ENCODE measurements at places on chromosomes 5 and 9. TPM values are rescaled to one million over a fixed set of nuclear protein-coding genes. Genes with fewer than 3 reads are reported as not detected.

FOXD4L3 gene
- 0.36 TPM for total RNA-seq

GABBR2 gene
- total RNA-seq, result 0.49 TPM

PCDHGA8 gene
- 1.5 TPM for total RNA-seq

FOXD1 gene
- 0.19 TPM for total RNA-seq

LRRC70 gene
- total RNA-seq, result 0.77 TPM

IL31RA gene
- not detected for total RNA-seq

NCS1 gene
- total RNA-seq, result 29.0 TPM

PCDHGA7 gene
- 0.41 TPM for total RNA-seq

PALM2AKAP2 gene
- 0.74 TPM for total RNA-seq

- H3K4me1 ChIP-seq, result no peaks in the 10 kb centered on the region
- no peaks in the 10 kb centered on the region for H3K27me3 ChIP-seq
- no peaks in the 10 kb centered on the region for H3K36me3 ChIP-seq
- no peak overlapping the region for H3K4me3 ChIP-seq
- DNase-seq, result peak; percentile 33
Observed at GRCh38 chr9:5186416-5187169, 1.2 kb upstream of the INSL6 start.

- DNase-seq, result no peak
- no peaks in the 10 kb centered on the region for H3K4me1 ChIP-seq
- no peak overlapping the region for H3K27ac ChIP-seq
- no peaks in the 10 kb centered on the region for H3K36me3 ChIP-seq
- H3K4me3 ChIP-seq, result no peak overlapping the region
Observed at GRCh38 chr5:164722702-164723101, 1217.3 kb downstream of the MAT2B start.

GRCh38 chr9:134902936-134903335 is 14.8 kb downstream of the FCN1 start:
- DNase-seq, result no peak
- H3K27me3 ChIP-seq, result peaks cover 15% of the 10 kb centered on the region
- no peak overlapping the region for H3K27ac ChIP-seq
- no peaks in the 10 kb centered on the region for H3K36me3 ChIP-seq
- H3K4me1 ChIP-seq, result no peaks in the 10 kb centered on the region

- H3K4me3 ChIP-seq, result no peak overlapping the region
- H3K27ac ChIP-seq, result no peak overlapping the region
- no peaks in the 10 kb centered on the region for H3K36me3 ChIP-seq
- no peak for DNase-seq
Observed at GRCh38 chr9:70979966-70980365, 141.5 kb downstream of the TRPM3 start.

- peaks cover 15% of the 10 kb centered on the region for H3K4me1 ChIP-seq
- no peak overlapping the region for H3K4me3 ChIP-seq
- H3K27ac ChIP-seq, result no peak overlapping the region
- no peak for DNase-seq
Observed at GRCh38 chr5:154274828-154275185, 84.3 kb downstream of the GALNT10 start.

- peaks cover 6% of the 10 kb centered on the region for H3K4me1 ChIP-seq
- H3K4me3 ChIP-seq, result no peak overlapping the region
- no peak overlapping the region for H3K27ac ChIP-seq
- H3K27me3 ChIP-seq, result no peaks in the 10 kb centered on the region
- H3K36me3 ChIP-seq, result peaks cover 39% of the 10 kb centered on the region
Observed at GRCh38 chr5:83482961-83483360, 11.4 kb downstream of the VCAN start.

GRCh38 chr9:137243626-137244485 is 2.8 kb downstream of the TUBB4B start:
- H3K4me1 ChIP-seq, result peaks cover 19% of the 10 kb centered on the region
- H3K27me3 ChIP-seq, result peaks cover 5% of the 10 kb centered on the region
- H3K36me3 ChIP-seq, result peaks cover 10% of the 10 kb centered on the region
- no peak for DNase-seq

DNA sequence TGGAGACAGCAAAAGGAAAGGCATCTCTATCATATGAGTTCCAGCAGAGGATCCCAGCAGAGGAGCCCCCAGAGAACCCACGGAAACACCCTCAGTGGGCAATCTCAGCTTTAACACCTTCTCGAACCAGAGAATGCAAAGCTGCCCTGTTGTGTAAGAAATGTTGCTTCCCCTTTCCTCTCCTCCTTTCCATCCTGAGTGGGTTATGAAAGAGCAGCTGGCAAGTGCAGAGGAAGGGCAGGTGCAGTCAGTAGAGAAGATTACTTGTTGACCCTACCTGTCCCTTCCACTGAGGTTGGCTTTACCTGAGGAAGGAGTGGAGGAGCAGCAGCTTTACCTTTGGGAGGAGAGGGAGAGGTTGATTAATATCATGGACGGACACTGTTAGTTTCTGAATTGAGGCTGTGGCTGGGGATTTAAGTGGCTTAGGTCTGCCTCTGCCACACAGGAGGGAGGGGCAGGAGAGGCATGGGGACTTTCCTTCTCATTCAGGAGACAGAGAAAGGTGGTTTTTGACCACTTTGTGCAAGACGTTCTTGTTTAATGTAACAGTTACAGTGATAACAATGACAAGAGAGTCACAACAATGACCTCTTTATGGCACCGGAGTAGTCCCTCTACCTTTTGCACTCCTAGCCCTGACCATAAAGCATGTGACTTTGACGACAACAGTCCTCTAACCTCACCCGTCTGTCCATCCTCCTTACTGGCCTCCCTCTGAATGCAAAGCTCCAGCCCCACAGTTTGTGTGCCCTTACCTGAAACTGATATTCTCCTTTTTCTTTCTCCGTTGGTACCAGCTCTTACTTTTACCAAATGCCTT is 254.8 kb downstream of the NSG2 start:
- no peaks in the 10 kb centered on the region for H3K36me3 ChIP-seq
- no peak overlapping the region for H3K27ac ChIP-seq
- H3K27me3 ChIP-seq, result peaks cover 47% of the 10 kb centered on the region
- no peak overlapping the region for H3K4me3 ChIP-seq
- no peak for DNase-seq
- no peaks in the 10 kb centered on the region for H3K4me1 ChIP-seq

- H3K27me3 ChIP-seq, result peaks cover 24% of the 10 kb centered on the region
- peak within 1 kb of the TSS; percentile 96 for H3K27ac ChIP-seq
- H3K36me3 ChIP-seq, result peaks cover 3% of the 10 kb centered on the region
- peak; percentile 83 for DNase-seq
- peaks cover 8% of the 10 kb centered on the region for H3K4me1 ChIP-seq
Observed at GRCh38 chr5:77491783-77492652, at the start of gene WDR41. TSS of gene WDR41 (minus strand) at chr5:77492316. CDS start at chr5:77492220, 96 bp downstream.

Data from progenitor cell of endocrine pancreas (in vitro differentiated cells).